ENCODE measurements at places on chromosomes 1 and 21.
A peak's percentile ranks its signal among the peaks of the same experiment; 100 is the strongest.

GRCh38 chr1:188070848-188071247 lies 1242.1 kb downstream of the PLA2G4A start:
- DNase-seq: no peak

DNA sequence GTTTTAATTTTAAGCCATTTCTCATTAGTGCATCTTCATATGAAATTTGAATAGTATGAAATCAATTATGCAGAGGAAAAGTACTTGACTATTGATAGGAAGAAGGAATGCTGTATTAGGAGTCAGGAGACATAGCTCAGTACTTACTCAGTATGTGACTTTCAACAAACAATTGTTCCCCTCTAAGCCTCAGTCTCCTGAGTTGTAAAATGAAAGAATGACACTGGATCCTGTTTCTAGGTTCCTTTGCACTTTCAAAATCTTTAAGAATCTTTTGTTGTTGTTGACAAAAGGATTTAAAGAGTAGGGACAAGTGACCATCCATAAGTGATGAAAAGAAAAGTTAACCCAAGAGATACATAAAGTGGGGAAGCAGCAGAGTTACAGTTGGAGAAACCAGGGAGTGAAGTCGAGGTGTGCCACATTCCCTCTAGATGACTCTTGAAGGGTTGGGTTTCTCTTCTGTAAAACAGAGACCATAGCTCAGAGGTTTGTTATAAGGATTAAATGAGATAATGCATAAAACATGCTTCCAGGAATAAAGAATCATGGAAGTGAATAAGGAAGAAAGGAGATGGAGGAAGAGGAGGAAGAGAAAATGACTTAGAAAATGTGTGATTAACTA lies 105.7 kb upstream of the KCNJ15 start:
- DNase-seq: no peak

GRCh38 chr1:44100183-44100868 lies 18.3 kb upstream of the KLF17 start:
- no peak for DNase-seq

GRCh38 chr1:42424201-42424600 lies 31.6 kb downstream of the ZMYND12 start:
- no peak for DNase-seq

DNA sequence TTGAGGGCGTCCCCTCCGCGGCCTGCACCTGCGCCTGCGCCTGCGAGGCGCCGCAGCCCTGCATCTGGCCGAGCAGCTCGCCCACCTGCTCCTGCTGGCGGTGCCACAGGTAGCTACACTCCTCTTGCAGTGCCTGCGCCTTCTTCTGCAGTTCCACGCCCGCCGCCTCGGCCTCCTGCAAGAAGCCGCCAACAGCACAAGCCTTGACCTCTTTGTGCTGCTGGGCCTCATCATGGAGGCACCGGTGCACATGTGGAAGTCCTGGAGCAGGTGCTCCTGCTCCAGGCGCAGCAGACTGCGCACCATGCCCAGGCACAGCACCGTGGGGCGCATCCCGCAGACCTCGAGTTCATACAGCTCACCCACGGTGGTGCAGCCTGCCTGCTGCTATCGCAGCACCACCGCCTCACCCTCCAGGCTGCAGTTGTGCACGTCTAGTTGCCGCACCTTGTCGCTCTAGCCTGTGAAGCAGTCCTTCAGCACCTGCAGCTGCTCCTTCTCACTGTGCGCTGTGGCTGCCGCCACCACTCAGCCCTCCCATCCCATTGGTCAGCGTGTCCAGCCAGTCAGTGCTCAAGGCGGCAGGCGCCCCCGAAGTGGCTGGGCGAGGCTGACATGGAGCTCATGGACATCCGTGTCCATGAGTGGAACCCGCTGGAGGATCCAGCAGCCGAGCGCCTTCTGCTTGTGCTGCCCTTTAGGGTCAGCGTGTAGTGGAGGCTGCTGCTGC lies 12.2 kb upstream of the CD2 start:
- no peak for DNase-seq

DNA sequence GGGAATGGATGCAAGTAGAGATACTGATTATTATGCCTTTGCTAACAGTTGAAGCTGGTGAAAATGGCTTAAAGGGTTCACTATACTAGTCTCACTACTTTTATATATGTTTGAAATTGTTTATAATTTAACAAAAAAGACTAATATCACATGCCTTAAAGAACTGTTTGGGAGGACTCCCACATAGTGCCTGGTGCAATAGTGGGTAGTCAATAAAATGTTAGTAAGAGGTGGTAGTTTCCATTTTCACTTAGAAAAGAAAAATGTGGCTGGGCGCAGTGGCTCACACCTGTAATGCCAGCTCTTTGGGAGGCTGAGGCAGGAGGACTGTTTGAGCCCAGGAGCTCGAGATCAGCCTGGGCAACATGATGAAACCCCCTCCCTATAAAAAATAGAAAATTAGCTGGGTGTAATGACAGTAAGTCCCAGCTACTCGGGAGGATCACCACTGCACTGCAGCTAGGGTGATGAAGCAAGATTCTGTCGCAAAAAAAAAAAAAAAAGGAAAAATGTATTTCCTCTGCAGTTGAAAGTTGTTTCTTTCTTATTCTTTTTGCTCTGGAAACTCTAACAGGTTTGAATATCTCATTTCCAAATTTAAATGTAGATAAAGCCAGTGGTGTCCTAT lies 24.5 kb downstream of the C21orf91 start:
- no peak for DNase-seq

GRCh38 chr1:3033040-3033789 lies 11.9 kb downstream of the ACTRT2 start:
- DNase-seq: no peak

GRCh38 chr1:203867802-203868201 lies 6.4 kb downstream of the SNRPE start:
- no peak for DNase-seq

DNA sequence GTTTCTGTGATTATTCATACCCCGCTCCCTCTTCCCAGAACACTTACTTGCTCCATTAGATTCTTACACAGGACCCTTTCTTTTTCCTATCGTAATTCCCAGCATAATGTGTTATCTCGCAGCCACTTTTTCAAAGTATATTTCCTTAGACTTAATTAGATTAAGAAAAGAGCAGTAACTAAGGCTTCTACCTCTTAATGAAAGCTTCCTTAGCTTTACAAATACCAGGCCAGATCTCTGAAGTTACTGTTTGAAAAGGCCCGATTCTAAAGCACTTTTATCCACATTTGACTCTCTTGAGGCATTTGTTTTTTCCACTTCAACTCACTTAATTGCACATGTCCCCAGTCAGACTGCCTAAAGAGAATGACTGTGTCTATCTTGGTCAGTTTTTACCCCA lies 1264.3 kb upstream of the ADGRL2 start:
- DNase-seq: no peak

- peak; percentile 20 for DNase-seq
Measured at GRCh38 chr21:35217504-35218060, 168.5 kb upstream of the RUNX1 start.

- DNase-seq: no peak
Measured at GRCh38 chr1:208934933-208935332, 648.6 kb upstream of the CAMK1G start.

DNA sequence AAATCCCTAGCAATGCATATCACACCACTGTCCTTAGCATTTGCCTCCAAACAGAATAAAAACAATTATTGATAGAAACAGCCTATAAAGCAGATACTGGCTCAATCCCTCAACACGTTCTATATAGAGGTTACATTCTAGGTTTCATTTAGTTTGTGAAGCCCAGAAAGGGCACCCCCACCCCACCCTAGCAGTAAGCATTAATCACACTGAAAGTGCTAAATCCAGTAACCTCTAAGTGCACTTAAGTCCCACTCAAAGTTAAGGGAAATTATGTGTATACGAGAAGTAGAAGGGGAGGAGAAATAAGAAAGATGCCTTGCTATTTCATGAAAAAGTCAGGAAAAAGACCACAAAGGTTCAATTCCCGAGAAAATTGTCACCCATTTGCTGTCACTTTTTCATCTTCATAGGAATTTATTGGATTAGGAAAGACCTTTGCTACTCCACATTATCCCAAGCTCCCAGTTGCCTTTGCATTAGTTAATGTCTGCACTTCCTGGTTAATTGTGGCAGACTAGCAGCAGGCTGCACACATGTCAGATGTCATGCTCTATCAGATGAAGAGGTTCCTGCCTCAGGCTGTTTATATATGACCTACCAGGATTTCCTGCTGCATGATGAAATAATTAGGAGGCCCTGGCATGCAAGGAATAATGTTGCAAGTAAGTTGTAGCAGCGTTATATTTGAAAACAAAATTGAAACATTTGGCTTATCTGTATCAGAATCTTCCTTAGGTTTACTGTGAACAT lies 54.5 kb upstream of the LHX8 start:
- DNase-seq: no peak
